ENCODE measurements at places on chromosomes 2 and 18.

- DNase-seq: no peak
These were observed 37.4 kb downstream of the CHN1 start for GRCh38 chr2:174967691-174968260.

- DNase-seq: no peak
These were observed 301.4 kb upstream of the SYT4 start for GRCh38 chr18:43578706-43579105.

GRCh38 chr2:162579986-162580385 is 236.1 kb downstream of the GCA start:
- no peak for DNase-seq

DNA sequence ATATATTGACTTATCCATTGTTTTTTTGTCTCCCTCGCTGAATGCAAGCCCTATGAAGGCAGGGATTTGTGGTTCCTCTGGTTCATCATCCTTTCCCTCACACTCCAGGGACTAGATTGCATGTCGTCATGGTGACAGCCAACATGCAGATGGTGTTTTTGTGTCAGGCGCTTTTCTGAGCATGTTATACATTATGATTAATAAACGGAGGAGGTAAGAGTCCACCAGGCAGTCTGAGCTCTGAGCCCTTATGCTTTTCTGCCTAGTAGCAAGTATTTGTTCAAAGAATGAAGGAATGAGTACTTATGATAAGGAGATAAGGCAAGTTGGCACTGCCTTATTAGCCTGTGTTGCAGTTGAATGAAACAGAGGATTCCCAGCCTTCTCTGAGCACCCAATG is 181.6 kb downstream of the MGAT5 start:
- DNase-seq: no peak

GRCh38 chr2:153163055-153163454 is 315.5 kb downstream of the RPRM start:
- no peak for DNase-seq

DNA sequence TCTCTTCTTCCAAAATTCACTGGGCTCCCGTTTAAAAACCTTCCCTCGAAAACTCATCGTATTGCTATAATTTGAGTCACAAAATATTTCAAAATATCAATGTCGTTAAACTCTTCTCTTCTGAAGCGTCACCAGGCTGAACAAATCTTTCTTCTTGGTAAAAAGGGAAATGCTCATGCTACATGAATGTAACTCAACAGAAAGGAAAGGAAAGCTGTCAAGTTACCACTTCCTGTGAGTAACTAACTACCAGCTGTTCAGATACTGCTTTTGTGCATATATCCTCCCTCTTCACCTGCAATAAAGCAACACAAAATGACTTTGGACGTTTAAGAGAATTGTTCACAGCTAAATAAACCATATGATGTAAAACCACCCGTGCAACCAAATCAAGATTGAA is 95.4 kb downstream of the DOCK10 start:
- DNase-seq: peak; percentile 71

GRCh38 chr18:13448335-13448795 is 229.8 kb downstream of the LDLRAD4 start:
- no peak for DNase-seq

DNA sequence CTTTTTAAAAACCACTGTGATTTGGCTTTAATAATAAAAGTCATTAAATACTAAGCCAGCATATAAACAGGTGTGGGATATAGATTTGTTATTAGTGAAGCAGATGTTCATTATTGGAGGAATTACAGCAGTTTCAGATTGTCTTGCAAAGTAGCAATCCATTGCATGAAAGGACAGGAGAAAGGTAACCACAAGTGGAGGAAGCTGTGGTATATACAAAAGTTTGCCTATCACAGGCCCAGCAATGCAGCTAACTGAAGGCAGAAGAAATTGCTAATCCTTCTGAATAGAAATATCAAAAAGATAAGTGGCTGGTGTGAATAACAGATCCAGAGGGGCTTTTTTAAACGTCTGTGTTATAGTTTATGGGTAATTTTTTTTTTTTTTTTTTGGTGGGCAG is 199.4 kb downstream of the ZNF385B start:
- no peak for DNase-seq

GRCh38 chr2:195945056-195945455 is 123.6 kb downstream of the DNAH7 start:
- no peak for DNase-seq

DNA sequence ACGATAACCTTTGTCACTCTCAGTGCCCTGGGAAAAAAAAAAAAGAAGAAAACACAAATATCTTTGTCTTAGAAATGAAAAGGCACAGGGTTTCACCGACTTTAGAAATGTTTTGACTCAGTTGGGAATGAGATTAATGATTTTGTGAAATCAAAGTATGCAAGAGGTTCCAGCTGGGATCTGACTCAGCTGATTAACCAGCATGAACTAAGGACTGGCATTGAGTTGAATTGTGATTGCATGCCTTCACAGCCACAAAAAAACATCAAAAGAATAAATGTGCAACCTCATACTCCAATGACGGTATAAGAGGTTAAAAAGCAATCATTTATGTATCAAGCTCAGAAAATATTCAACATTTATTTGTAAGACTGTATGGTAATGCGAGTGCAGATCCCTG is 566.6 kb upstream of the DSEL start:
- no peak for DNase-seq

DNA sequence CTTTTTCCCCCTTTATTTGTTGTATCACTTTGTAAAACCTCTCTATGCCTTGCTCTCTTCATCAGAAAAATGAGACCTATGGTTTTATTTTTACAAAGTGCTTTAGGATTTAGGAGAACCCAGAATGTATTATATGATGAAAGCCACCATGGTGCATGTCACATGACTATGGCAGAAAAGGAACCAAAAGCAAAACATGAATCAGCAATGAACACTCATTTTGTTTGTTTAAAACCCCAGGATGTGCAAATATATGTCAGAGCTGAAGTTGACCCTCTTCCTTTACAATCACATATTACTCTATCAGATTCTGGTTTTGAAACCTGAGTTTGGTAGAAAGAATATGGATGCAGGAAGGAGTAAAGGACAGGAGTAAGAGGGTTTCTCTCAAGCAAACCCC is 70.0 kb downstream of the FIGN start:
- no peak for DNase-seq

DNA sequence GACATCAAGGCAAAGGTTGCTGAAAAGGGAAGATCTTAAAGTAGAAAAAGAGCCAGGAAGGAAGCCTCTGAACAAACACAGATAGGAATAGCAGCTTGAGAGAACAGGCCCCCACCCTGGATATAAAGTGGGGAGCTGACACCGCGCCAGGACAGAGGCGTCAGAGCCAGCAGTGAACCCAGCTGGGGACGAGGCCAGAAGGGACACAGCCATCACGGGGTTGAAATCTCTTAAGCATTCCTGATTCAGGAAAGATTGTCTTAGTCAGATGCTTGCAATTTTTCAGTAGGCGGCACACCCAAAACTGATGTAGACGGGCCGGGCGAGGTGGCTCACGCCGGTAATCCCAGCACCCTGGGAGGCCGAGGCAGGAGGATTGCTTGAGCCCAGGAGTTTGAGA is 93.8 kb upstream of the PHLPP1 start:
- DNase-seq: no peak

DNA sequence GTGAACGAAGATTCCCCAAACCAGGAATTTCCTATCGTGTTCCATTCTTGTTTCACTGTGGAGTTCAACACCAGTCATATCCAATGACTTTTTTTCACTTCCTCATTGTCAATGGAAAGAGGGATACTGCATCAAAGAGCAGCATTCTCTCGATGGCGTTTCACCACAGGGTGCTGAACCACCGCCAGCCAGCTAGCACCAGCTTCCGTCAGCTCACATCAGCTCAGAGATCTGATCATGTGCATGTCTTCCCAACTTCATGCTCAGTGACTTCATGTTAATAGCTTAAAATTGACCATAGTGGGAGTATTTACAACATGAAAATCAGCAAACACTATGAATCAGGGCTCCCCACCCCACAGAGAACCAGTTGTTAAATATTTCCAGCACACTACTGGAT is 359.9 kb downstream of the TNS1 start:
- DNase-seq: no peak

DNA sequence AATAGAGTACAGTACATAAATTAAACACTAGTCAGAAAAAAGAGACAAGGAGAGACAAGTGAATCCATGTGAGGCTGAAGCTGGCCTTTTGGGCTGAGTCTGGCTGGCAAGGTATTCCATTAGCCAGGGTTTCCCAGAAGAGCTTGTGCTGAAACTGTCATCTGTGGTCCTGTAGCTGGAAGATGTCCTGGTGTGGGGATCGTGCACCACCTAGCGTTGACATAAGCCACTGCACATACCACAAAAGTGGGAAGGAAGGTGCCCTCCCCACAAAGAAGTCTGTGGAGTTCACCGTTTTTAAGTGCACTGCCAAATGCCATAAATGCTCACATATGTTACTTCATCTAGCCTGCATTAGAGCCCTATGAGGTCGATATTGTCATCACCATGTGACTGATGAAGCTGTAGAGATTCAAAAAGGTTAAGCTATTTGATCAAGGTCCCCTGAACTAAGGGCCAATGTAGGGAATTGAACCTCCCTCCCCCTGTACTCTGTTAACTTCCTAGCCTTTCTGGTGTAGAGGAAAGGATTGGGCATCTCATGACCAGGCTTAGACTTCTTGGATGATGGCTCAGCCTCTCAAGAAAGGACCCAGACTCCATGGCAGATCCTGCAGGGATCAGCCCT is 31.9 kb upstream of the GALNT14 start:
- DNase-seq: peak; percentile 27

GRCh38 chr2:240021488-240022104 is 3.5 kb downstream of the NDUFA10 start:
- peak; percentile 25 for DNase-seq
